Dermis microvascular lymphatic vessel endothelial cell (primary cell): ENCODE measurements at places on chromosomes 1 and 21. TPM values are rescaled to one million over a fixed set of nuclear protein-coding genes. Genes with fewer than 3 reads are reported as not detected.

GRCh38 chr1:198904321-198904720, 265.5 kb downstream of the PTPRC start:
- peak; percentile 25 for DNase-seq

DNA sequence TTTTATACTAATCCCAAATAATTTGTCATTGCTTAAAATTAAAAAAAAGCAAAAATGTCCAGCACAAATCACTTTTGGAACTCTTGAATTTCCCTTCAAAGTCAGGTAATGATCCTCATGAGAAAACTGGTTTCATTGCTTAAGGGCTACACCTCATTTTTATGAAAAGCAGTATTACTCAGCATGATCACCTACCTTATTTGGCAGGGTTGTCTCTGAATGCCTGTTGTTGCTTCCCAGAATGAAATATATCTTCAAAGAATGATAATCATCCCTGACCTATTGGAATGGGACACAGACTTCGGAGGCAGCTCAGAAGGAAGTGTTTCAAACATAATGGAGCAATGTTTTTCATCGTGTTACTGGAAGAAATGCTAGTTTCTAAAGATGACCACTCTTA, 29.7 kb downstream of the C1orf21 start:
- DNase-seq, result no peak

- no peak for DNase-seq
These were observed 50.1 kb downstream of the NENF start for GRCh38 chr1:212482637-212483441.

DNA sequence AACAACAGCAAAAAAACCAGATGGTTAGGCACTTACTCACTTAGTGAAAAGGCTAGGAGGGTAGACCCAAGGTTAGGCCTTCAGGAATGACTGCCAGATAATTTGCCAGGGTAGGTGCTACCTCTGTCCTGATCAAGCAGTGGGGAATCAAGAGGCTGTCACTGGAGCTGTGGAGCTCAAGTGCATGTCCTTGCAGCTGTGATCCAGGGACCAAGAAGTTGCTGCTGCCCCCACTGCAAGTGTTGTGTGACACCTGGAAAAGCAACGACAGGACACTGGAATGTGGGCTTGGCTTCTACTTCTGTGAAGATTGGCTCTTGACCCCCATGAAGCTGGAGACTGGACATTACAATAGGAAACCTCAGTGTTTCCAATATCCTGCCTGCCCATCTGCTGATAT, 72.1 kb downstream of the PEX14 start:
- DNase-seq, result no peak

DNA sequence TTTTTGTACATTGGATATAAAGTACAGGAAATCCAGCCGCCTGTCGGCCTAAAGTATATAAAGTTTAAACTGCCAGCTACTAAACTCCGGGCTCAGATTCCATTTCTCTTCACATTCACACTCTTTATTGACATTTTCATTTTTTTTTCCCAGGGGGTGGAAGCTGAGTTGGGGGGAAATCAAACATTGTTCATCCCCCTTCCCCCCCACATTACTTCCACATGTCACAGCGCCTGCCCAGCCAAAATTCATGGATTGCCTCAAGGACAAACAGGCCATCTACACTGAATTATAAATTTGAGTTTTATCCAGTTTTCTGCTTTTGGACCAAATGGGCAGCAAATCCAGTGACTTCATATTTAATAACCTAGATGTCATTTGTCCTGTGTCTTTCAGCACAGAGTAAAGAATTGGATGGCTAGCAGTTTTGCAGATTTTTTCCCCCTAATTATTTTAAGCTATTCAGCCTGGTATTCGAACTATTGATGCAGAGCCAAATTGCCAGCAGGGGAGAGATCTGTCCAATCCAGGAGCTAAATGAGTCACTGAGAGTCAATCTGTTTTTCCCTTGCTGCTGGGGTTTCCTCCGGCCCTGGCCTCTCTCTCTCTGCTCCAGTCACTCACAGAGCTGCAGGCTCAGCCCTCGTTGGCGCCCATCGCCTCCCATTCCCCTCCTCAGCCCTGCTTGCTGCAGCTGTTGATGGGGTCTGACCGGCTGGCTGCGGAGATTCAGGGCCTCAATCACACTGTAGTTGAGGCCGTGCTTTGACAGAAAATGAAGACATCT, 98.0 kb downstream of the LMO4 start:
- no peak for DNase-seq

DNA sequence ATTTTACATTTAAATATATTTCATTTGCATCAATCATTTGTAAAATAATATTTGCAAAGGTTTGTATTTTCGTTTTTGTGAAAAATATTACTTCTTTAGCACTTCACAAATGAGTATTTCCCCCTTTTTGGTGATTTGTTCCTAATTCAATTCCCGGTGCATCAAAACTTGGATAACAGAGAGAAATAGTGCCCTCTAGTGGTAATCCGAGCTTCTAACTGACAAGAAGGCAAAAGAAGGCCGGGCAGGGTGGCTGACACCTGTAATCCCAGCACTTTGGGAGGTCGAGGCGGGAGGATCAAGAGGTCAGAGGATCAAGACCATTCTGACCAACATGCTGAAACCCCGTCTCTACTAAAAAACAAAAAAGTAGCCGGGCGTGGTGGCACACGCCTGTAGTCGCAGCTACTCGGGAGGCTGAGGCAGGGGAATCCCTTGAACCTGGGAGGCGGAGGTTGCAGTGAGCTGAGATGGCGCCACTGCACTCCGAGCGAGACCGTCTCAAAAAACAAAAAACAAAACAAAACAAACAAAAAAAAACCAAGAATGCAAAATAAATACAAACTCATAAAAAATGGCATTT, 137.7 kb downstream of the COL11A1 start:
- peak; percentile 63 for DNase-seq

DNA sequence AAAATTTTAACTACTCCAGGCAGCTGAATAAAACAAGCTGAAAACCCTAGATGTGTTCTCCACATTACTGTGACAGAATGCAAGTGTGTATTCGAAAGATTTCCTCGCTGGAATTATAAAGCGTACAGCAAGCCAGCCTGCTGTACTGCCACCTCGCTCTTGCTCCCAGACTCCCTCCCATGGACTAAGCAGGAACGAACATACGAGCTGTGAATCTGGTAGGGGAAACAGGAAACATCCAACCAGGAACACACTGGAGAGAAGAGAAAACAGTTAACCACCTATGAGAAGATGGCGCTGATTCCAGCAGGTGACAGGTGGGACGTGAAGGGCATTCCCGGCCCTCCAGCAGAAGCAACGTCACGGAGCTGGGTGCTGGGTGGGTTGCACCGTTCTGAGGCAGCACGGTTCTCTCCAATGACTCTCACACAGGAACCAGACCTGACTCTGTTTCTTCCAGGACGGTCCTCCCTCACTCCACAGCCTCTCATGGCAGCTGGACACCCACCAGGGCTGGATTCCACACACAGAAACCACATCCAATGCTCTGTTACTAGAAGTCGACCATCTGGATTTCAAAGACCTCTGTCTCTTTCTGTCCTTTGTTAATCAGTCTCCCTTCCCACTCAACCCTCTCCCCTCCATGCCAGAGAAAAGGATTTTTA, 219.2 kb downstream of the RERE start:
- DNase-seq, result peak; percentile 81

GRCh38 chr1:206579747-206580437, 32.4 kb downstream of the EIF2D start:
- DNase-seq, result no peak

Gene FCRL5
- total RNA-seq, result not detected in 2 replicates

Gene KDF1
- not detected in 2 replicates for total RNA-seq

Gene OR14K1
- not detected in 2 replicates for total RNA-seq

Gene FABP3
- total RNA-seq, result 0.13 and 1.3 TPM in 2 replicates

Gene PRUNE1
- total RNA-seq, result 4.0 and 8.0 TPM in 2 replicates

Gene PM20D1
- under 0.01 and 0.25 TPM in 2 replicates for total RNA-seq
